ENCODE measurements at places on chromosomes 3 and 15. TPM values are rescaled to one million over a fixed set of nuclear protein-coding genes. Genes with fewer than 3 reads are reported as not detected.

DNA sequence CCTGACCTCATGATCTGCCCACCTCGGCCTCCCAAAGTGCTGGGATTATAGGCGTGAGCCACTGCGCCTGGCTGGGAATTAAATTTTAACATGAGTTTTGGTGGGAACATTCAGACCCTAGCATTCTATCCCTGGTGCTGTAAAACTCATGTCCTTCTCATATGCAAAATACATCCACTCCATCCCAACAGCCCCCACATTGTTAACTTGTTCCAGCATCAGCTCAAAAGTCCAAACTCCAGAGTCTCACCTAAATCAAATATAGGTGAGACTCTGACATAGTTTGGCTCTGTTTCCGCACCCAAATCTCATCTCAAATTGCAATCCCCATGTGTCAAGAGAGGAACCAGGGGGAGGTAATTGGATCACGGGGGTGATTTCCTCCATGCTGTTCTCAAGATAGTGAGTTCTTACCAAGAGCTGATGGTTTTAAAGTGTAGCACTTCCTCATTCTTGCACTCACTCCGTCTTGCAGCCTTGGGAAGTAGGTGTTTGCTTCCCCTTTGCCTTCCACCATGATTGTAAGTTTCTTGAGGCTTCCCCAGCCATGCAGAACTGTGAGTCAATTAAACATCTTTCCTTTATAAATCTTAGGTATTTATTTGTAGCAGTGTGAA lies 96.2 kb upstream of the PLCL2 start:
- DNase-seq: no peak

DNA sequence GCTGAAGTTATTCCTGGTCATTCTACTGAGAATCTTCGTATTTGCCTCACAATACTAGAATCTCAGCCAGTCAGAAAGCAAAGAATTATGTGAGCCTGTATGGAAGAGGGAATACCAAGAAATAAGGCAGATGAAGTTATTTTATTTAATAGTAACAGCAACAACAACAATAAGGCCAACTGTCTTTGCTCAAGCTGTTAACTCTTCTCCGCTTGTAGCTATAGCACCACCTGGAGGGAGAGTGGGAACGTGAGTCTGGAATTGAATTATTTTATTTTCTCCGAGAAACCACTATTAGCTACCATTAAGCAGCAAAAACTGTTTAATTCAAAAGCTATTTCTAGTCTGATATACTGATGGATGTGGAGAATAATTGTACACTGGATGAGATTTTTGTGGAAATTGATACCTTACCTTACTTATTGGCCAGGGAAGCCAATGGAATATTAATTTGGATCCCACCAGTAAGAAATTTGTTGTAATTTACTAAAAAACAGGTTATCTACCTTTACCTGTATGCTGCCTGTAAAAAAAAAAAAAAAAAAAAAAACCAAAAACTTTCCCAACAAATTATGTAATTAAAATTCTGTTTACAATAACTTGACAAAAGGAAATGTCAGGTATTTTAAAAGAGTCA lies 50.1 kb downstream of the CALML4 start:
- no peak for DNase-seq

DNA sequence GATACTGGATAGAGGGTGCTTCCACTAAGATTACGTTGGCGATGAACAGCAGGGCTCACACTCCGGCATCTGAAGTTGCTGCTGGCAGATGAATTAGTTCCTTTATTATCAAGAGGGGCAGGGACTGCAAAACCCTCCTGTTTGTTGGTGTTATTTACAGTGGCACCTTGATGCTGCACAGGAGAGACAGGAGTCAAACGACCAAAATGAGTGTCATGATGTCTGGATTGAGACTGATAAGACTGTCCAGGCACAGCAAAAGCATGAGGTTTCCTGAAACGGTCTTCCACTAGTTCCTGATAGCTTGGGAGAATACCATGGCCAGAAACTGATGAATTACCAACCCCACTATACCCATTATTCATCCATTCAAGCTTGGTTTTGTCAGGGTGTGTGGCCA lies 100.8 kb upstream of the NEDD4 start:
- DNase-seq: no peak

- DNase-seq: peak; percentile 73
These were observed 26.8 kb downstream of the KAT2B start for GRCh38 chr3:20066850-20067617.

- peak; percentile 27 for DNase-seq
These were observed 59.9 kb downstream of the ZNF621 start for GRCh38 chr3:40584625-40585189.

GRCh38 chr3:14814411-14814871 lies 4.3 kb upstream of the FGD5 start:
- DNase-seq: no peak

GRCh38 chr15:82178061-82178460 lies 84.5 kb downstream of the EFL1 start:
- peak; percentile 75 for DNase-seq

DNA sequence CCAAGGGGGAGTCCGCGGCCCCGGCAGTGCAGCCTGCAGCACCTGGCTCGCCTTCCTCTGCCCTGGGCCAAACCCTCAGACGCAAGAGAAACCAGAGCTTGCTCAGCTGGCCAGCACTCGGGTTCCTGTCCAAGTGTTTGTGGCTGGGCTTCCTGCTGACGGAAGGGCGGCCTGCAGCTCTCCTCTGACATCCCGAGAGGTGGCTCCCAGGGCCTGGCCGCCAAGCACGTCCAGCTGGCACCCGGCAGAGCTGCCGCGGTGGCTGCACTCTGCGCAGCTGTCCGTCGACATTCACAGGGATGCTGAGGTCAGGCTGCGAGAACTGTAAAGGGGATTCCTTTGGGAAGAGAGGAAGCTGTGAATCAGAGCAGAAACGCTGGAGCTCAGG lies 85.6 kb downstream of the CPN2 start:
- no peak for DNase-seq

- DNase-seq: no peak
These were observed 7.8 kb upstream of the ACSBG1 start for GRCh38 chr15:78242128-78242527.

GRCh38 chr3:177320765-177321247 lies 123.5 kb upstream of the TBL1XR1 start:
- no peak for DNase-seq

GRCh38 chr15:91752081-91752785 lies 101.3 kb upstream of the SLCO3A1 start:
- DNase-seq: no peak

GRCh38 chr15:32120577-32121383 lies 90.5 kb downstream of the CHRNA7 start:
- DNase-seq: no peak

DNA sequence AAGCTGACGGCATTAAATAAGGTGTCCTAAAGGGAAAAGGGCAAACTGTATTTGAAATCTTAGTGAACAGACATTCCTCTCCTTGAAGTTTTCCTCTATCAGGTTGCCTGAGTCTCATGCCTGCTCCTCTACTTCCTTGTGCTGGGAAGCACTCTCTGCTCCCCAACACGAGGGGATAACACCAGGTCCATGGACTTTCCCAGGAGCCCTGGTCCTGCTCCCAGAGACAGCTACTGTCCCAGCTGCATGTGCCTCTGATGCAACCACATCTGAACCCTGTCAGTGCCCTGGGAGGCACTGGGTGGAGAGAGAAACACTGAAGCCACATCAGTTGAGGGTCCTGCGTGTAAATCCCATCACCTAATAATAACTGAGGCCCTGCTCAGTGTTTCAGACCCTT lies 7.4 kb downstream of the TLR9 start:
- DNase-seq: no peak

GRCh38 chr15:66778314-66778665 lies 76.3 kb downstream of the SMAD6 start:
- no peak for DNase-seq

DNA sequence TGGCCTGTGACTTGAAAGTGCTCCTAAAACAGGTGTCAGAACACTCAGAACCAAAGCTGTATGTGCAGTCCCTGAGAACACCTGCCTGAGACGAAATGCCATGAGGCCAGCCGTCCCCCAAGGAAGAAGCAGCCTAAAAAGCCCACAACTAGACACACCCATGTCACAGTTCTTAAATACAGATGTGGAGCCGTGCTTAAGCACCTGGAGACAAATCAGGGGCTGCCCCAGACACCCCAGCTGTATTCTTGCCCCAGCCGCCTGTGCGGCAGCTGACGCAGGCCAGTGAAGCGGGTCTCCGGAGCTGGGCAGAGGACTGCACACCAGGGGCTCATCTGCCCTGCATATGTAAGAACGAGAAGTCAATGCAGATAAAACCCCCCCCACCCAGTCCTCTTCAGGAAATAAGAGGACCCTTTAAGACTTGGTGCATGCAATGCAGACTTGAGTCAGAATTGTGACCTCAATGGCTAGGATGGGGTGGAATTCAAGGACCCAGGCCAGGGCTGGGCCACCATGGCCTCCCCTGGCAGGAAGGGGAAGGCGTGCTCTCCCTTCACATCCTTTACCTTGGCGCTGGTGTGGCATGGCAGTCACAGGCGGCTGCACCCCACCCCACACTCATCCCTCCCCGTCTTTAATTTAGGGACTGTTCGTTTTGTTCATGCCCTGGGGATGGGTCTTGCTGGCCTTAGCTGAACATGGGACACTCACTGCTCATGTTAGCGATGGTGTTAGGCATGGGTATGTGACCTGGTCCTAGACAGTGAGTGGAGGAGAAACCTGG lies 27.7 kb upstream of the PLXNA1 start:
- DNase-seq: no peak

GRCh38 chr3:70996082-70996481 lies 587.4 kb downstream of the FOXP1 start:
- no peak for DNase-seq

- no peak for DNase-seq
These were observed 46.2 kb downstream of the CTDSPL start for GRCh38 chr3:37907906-37908305.

GRCh38 chr3:195260280-195260905 lies 10.6 kb downstream of the XXYLT1 start:
- DNase-seq: no peak

- DNase-seq: no peak
These were observed 230.5 kb downstream of the NFKBIZ start for GRCh38 chr3:102079809-102080197.

GRCh38 chr3:39870706-39871105 lies 61.3 kb downstream of the MYRIP start:
- no peak for DNase-seq

DNA sequence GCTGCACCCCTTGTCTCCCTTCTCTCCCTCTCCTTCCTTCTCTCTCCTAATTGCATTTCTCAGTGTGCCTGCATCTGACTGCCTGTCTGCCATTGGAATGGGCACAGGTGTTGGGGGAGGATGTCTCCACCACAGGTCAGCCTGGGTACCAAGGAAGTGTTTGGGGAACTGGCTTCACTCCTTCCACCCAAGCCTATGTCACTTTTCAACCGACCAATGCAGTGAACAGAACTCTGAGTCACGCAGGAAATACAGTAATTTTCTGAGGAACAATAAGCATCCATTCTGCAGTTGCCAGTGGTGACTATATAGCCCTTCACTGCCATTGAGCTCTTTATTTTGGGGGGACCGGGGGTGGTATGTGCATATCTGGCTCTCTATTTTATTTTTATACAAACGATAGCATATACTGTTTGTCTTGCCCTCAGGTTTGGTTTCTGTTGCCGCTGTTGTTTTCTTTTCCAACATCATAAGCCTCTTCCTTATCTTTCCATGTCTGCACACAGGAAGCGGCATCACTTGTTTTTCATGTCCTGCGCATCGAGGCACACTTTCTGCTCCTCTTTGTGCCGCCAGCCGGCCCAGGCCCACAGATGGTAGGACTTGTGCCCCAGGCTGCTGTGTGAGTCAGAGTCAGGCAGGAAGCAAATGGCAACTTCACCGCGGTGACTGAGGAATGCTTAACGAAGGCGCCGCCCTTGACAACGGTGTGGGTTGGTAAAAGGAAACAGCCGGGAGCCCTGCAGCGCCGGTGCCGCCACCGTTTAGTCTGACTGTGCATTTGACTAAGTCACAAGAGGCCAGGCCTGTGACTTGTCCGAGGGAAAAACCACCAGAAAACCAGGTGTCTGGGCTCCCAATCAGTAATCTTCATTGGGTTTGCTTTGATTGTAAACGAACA lies 21.1 kb upstream of the CDCP1 start:
- DNase-seq: peak; percentile 97

GRCh38 chr3:170520996-170521395 lies 64.9 kb downstream of the SLC7A14 start:
- no peak for DNase-seq

DNA sequence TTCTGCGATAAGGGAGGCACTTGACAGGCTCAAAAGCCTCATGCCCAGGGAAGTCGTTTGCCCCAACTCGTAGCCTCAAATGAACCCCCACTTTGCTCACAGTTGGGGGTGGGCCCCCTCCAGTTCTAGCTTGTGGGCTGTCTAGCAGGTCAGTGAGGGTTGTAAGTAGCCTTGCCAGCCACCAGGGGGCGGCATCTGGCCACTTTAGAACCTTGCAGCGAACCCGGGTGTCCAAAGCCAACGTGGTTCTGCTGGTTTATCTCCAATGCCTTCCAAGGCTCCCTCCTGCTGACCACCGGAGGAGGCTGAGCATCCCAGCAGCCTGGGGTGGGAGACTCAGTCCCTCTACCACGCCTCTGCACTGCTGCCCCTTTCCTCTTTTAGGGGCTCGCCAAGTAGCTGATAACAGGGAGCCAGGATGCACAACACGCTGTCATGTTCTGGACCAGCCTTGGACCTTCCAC lies 9.2 kb upstream of the RBSN start:
- DNase-seq: no peak

- no peak for DNase-seq
These were observed 6.4 kb upstream of the ADAM10 start for GRCh38 chr15:58755956-58756355.

- no peak for DNase-seq
These were observed 17.9 kb upstream of the RPP14 start for GRCh38 chr3:58288011-58288728.

- no peak for DNase-seq
These were observed 65.6 kb downstream of the SLC6A6 start for GRCh38 chr3:14467814-14468620.

THUMPD3 gene
- polyA plus RNA-seq: 39.8 TPM

TERC gene
- polyA plus RNA-seq: not detected

UROC1 gene
- polyA plus RNA-seq: not detected

DNAJA4 gene
- polyA plus RNA-seq: 7.5 TPM

RTP1 gene
- not detected for polyA plus RNA-seq

UBAP1L gene
- polyA plus RNA-seq: 0.27 TPM

GXYLT2 gene
- polyA plus RNA-seq: 0.36 TPM

EFCC1 gene
- not detected for polyA plus RNA-seq

TNFAIP8L3 gene
- polyA plus RNA-seq: 0.17 TPM

MITF gene
- polyA plus RNA-seq: 0.51 TPM

BBX gene
- polyA plus RNA-seq: 4.7 TPM

SPINK8 gene
- polyA plus RNA-seq: not detected

MNS1 gene
- polyA plus RNA-seq: 1.8 TPM

PAK6 gene
- polyA plus RNA-seq: 8.9 TPM

SACM1L gene
- 10.5 TPM for polyA plus RNA-seq

DRD3 gene
- not detected for polyA plus RNA-seq

DPPA2 gene
- polyA plus RNA-seq: not detected
